ENCODE measurements at places on chromosomes 1 and 21.
A peak's percentile ranks its signal among the peaks of the same experiment; 100 is the strongest.

GRCh38 chr1:168552961-168553360 is 9.2 kb upstream of the XCL2 start:
- peak; percentile 6 for DNase-seq

GRCh38 chr1:155938220-155938627 is 3.2 kb upstream of the RXFP4 start:
- peak; percentile 77 for DNase-seq

DNA sequence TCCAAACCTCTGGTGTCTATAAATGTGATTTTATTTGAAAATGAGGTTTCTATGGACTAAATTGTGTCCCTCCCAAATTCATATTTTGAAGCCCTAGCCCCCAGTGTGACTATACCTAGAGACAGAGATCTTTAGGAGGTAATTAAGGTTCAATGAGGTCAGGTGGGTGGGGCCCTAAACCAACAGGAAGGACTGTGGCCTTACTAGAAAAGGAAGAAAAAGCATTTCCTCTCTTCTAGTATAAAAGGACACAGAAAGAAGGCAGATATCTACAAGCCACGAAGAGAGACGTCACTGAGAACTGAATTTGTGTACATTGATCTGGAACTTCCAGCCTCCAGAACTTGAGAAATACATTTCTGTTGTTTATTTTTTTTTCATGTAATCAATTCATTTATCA is 123.1 kb upstream of the RUNX1 start:
- DNase-seq, result no peak

GRCh38 chr1:167697667-167698141 is 24.1 kb upstream of the MPZL1 start:
- no peak for DNase-seq

GRCh38 chr1:180842052-180842451 is 70.6 kb upstream of the KIAA1614 start:
- DNase-seq, result peak; percentile 7

DNA sequence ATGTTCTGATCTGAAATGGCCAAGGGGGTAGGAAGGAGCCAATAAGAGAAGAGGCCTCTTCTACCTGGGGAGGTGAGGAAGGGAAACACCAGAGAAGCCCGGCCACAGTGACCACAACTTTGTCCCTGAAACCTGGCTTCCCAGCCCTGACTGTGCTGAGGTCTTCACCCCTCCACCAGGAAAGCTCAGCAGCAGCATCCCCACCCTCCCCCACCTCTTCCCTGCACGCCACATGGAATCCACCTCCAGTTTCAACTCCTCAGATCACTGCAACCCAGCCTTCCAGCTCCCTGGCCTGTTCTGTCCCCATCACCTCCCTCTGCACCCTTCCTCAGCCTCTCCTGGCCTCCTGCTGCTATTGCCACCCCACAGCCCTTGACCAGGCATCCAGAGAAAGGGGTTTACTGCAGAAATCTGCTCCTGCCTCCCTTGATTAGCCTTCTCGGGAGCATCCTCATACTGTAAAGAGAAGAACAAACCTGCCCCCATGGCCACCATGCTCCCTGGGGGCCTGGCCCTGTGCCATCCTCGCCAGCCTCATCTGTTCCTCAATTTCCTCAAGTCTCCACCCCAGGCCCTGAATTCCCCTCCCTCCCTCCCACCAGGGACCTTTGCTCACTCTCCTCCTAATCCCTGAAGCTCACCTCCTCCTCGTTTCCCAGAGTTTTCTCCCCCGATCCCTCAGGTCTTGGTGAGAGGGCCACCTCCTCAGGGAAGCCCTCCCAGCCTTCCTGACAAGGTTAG is 450.9 kb downstream of the MATN1 start:
- no peak for DNase-seq

DNA sequence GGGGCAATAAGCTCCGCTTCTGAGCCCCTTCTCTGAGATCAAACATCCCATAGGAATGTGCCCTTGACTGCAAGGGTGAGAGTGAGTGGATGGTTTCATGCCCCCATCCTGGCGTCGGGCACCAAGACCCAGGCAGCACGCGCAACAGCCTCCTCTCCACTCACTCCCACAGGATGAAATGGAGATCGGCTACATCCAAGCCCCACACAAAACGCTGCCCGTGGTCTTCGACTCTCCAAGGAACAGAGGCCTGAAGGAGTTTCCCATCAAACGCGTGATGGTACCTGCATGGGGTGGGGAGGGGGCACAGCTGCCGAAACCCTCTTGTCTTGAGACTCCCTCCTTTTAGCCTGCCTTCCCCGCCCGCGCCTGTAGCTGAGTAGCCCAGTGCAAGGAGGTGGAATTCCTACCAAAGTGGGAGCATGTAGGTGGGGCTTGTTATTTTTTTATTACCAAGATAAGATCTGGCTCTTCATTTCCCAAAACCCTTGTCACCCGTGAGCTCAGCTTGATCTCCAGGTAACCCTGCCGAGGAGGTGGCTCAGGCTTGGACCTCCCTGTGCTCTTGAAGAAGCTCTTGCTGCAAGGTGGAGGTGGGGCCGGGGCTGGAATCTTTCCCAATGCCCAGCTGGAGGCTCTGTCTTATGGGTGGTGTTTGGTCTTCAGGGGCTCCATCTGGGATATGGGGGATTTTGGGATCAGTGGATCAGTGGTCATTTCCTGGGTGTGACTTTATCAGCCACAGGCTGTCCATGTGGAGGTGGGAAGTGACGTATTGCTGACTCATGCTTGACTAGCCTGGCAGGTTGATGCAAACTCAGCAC is 24.0 kb upstream of the PADI6 start:
- DNase-seq, result peak; percentile 78

- no peak for DNase-seq
Observed at GRCh38 chr1:40626383-40626770, 39.1 kb downstream of the RIMS3 start.

DNA sequence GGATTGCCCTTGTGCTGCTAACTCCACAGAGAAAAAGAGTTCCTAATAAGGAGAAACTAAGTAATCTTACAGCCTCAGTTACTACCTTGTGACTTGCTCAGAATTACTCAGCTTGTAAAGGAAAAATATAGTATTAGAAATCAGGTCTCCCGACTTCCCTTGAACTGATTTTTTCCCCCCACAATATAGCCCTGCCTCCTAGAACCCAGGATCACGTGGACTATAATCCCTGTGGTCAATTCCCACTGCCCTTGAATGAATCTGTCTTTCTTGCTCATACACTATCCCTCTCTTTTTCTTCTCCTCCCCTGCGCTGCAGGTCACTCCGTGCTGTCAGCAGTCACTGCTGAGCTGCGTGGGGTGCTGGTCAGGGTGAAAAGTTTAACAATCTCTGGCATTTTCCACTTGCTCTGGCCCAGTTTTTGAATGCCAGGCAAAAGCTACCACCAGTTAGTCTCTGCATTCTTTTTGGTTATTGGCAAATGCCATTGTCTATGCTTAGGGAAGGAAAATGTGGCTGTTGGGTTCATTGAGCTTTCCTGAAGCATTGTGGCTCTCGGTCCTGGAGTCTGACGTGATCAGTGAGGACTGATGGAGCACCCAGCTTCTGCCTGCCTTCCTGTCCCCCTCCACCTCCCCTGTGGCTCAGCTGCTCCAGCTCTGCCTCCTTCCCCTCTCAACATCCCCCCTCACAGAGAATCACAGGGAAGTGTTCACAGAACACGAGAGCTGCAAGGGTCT is 1.9 kb upstream of the MYOC start:
- no peak for DNase-seq

DNA sequence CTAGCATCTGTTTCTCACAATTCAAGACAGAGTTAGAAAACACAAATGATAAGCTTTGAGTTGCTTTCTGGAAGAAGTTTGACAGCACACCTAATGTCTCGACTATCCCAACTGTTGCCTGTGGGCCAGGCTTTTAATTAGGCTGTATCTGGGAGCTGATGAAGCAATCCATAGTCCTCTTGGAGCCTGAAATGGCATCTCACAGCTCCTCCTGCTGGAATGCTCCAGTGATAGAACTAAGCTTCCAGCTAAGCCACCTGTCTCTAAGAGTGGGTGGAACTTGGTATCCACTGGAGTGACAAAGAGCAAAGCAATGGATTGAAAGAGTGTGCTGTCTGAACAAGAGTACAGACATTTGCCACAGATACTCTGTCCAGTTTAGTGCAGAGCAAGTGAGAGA is 605.3 kb upstream of the NR5A2 start:
- peak; percentile 21 for DNase-seq

- DNase-seq, result peak; percentile 54
Observed at GRCh38 chr1:10646347-10646861, 150.0 kb downstream of the CASZ1 start.

GRCh38 chr1:224866940-224867339 is 62.5 kb upstream of the DNAH14 start:
- DNase-seq, result no peak

- no peak for DNase-seq
Observed at GRCh38 chr1:38030596-38031512, 15.7 kb downstream of the POU3F1 start.

DNA sequence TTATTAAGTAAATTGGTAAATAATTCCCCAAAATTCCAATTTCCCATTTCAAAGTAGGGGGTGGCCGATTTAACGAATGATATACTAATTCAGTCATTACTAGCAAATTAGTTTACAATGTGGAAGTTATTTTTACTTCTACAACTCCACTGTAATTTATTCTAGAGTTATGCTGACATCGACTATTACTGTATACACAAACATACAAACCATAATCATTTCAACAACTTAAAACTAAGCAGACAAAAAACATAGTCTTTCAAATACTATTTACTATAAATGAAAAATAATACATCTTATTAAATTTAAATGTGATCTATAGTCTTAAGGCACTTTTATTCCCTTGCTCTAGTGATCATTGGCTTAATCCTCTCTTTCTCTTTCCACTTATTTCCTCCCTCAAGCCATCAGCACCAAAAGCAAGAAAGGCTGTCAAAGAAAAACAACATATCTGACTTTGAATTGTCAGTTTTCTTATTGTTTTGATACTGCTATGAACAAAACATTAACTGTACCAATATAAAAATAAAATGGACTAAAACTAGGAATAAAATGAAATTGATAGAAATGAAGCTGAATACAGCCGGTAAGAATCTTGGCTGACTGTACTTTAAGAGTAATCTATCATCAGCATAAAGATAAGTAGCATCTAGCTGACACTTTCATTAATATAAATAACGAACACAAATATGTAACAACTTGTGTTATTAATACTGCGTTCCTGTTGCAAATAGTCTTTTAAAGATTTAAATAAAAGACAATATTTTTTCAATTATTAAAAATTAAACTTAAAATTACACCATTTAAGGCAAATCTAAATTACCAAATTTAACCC is 4.1 kb downstream of the CDC42BPA start:
- DNase-seq, result no peak

GRCh38 chr21:39197448-39198233 is 14.4 kb upstream of the PSMG1 start:
- DNase-seq, result no peak

DNA sequence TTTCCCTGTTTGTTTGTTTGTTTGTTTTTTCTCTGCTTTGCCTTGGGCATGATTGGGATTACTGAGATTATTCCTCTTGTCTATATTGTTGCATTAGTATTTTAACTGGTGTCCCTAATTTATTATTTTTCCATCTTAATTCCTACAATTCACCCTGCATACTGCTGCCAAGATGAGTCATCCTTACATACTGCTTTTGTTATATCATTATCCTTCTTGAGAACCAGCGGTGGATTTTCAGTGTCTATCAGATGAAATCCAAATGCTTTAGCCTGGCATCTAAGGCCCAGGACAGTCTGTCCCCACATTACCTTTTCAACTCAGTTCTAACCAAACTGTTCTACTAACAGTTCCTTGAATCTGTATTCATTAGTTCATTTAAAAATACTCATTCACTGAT is 101.7 kb downstream of the OLFML2B start:
- no peak for DNase-seq

GRCh38 chr1:234078143-234078542 is 173.7 kb downstream of the SLC35F3 start:
- no peak for DNase-seq

- no peak for DNase-seq
Observed at GRCh38 chr1:168178227-168178637, 530 bp upstream of the TIPRL start.

DNA sequence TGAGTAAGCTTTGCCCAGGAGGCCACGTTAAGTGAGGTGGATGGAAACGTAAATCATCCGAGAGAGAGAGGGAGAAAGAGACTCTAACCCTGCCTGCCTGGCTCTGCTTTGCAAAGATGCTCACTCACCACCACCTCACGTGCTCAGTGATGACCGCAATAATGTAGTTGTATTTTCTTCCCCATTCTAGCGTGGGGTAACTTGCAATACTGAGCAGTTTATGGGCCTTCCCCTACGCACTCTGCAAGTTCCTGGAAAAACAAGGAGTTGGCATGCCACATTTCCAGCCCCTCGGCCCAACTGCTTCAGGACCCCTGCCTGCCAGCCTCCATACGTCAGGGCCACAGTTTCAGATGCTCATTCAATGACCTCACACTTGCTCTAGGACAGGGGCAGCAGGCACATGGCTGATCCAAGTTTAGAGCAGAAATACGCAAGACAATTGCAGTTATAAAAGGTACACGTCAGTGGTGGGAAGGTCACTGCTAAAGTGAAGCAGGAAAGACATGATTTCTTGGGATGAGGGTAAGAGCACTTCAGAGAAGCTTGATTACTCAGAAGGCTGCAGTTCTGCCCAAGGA is 112.5 kb upstream of the RAB4A start:
- peak; percentile 24 for DNase-seq

DNA sequence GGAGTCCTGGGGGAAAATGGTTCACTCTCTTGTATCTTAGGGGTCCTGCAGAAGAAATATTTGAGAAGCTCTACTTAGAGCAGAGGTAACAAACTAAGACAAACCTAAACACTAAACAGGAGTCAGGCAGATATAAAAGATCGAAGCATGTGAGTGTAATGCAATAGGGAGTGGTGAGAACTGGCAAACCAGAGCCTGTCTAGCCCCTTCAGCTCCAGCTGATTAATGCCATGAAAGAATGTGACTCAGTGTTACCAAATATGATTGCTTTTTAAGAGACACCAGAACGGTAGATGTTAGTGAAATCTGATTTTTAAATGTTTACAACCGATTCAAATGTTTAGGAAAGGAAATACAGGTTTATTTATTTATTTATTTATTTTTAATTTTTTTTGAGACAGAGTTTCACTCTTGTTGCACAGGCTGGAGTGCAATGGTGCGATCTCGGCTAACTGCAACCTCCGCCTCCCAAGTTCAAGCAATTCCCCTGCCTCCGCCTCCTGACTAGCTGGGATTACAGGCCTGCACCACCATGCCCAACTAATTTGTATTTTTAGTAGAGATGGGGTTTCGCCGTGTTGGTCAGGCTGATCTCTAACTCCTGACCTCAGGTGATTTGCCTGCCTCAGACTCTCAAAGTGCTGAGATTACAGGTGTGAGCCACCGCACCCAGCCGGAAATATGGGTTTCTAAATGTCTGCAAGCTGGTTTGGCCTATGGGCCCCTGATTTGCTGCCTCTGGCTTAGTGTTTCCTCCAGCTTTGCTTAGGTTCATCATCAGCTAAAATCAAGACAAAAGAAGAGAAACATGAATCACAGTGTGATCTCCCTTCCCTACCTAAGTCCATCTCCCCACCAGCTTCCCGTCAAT is 12.2 kb downstream of the TXNIP start:
- DNase-seq, result no peak

- DNase-seq, result no peak
Observed at GRCh38 chr21:34191876-34192275, 118.5 kb downstream of the MRPS6 start.

- DNase-seq, result no peak
Observed at GRCh38 chr1:167442854-167443565, 75.3 kb downstream of the CD247 start.

Measured in HT1080 (cell line).